Fibroblast of upper back skin (primary cell): ENCODE measurements at places on chromosomes 7 and 10.

- DNase-seq = peak; percentile 88
Measured at GRCh38 chr10:89391907-89392756, at the start of gene IFIT1. Gene IFIT1 (plus strand): TSS chr10:89392623. CDS start chr10:89392713, 90 bp downstream.

GRCh38 chr7:90772410-90772809 is 176.3 kb downstream of the CDK14 start:
- DNase-seq = no peak

DNA sequence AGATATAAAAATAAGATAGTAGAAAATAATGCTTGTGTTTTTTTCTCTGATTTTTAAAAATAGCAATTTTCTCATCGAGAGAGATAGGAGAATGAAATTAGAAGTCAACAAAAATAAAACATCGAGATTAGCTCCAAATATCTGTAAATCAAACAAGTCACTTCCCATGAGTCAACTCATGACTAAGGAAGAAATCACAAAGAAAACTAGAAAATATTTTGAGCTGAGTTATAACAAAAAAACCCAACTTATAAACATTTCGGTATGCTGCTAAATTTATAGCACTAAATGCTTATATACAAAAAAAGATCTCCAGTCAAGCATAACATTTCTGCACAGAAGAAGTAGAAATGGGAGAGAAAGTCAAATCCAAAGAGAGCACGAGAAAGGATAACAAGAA is 140.1 kb downstream of the ITGA8 start:
- DNase-seq = peak; percentile 34

DNA sequence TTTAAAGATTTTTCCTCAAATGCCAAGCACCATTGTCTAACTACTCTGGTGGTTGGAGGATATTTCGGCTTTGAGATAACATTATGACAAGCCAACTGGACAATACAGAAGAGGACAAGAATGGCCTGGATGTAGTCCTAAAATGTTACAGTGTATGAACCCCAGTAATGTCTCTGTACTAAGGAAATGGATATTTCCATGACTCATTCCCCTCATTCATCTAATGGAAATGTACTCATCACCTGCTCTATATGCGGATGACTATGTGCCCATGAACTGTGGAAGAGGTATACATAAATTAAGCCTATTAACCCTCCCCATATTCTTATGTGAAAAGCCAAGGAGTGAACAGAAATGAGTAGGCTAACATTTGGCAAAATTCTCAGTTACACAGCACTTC is 207.9 kb downstream of the CACNA2D1 start:
- peak; percentile 60 for DNase-seq

- DNase-seq = no peak
Measured at GRCh38 chr10:117675514-117676055, 133.0 kb downstream of the EMX2 start.

- no peak for DNase-seq
Measured at GRCh38 chr7:91280185-91280584, 16.0 kb downstream of the FZD1 start.

DNA sequence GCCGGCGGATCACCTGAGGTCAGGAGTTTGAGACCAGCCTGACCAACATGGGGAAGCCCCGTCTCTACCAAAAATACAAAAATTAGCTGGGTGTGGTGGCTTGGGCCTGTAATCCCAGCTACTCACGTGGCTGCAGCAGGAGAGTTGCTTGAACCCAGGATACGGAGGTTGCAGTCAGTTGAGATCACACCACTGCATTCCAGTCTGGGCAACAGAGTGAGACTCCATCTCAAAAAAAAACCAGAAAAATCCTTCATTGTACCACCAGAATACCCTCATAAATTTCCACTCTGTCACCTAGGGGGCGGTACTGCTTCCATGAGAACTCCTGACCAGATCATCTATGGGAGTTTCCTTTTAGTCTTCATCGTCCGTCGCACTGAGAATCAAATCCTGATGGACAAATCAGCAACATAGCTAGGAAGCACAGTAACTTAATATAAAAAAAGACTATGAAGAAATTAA is 225.8 kb upstream of the KLF14 start:
- DNase-seq = peak; percentile 95
